Activated naive CD4-positive, alpha-beta T cell treated with anti-CD3 and anti-CD28 coated beads for 36 hours (primary cell): ENCODE measurements at places on chromosomes 5 and 9.
A peak's percentile ranks its signal among the peaks of the same experiment; 100 is the strongest.

DNA sequence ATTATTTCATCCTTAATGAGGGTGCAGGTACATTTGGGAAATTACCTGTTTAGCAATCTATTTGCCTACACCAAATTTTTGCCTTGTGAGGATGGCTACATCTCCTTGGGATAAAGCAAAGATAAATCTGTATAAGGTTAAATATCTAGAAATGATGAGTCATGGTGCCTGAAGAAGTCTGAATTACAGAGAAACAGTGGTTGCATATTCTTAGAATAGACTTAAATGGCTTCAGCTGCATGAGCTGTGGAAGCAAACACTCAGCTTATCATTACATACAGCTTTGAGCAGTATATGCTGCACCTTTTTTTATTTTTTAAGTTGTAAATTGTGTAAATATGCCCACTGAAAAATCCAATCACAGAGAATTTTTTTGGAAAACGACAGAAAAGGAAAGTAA, 153.5 kb downstream of the RAPGEF6 start:
- DNase-seq = no peak

DNA sequence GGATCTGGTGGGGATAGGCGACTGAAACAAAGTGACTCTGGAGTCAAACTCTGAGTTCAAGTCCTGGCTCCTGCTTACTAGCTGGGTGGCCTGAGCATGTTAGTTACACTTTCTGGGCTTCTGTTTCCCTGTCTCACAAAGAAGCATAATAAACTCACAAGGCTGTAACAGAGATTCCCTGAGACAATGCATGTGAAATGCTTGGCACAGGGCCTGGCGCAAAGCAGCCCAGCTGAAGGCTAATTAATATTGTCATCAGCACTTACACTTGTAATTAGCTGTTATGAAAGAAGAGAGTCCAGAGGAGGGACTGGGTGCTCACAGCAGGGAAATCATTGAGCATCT, 64.1 kb upstream of the SPOCK1 start:
- DNase-seq = no peak

GRCh38 chr9:93820667-93821306, 134.4 kb downstream of the BARX1 start:
- DNase-seq = no peak

GRCh38 chr5:1723476-1723875, 76.2 kb downstream of the MRPL36 start:
- no peak for DNase-seq

GRCh38 chr5:56951126-56951945, 587 bp downstream of the MIER3 start:
- peak; percentile 7 for DNase-seq

GRCh38 chr5:149049371-149049781, 13.5 kb downstream of the SH3TC2 start:
- DNase-seq = no peak

DNA sequence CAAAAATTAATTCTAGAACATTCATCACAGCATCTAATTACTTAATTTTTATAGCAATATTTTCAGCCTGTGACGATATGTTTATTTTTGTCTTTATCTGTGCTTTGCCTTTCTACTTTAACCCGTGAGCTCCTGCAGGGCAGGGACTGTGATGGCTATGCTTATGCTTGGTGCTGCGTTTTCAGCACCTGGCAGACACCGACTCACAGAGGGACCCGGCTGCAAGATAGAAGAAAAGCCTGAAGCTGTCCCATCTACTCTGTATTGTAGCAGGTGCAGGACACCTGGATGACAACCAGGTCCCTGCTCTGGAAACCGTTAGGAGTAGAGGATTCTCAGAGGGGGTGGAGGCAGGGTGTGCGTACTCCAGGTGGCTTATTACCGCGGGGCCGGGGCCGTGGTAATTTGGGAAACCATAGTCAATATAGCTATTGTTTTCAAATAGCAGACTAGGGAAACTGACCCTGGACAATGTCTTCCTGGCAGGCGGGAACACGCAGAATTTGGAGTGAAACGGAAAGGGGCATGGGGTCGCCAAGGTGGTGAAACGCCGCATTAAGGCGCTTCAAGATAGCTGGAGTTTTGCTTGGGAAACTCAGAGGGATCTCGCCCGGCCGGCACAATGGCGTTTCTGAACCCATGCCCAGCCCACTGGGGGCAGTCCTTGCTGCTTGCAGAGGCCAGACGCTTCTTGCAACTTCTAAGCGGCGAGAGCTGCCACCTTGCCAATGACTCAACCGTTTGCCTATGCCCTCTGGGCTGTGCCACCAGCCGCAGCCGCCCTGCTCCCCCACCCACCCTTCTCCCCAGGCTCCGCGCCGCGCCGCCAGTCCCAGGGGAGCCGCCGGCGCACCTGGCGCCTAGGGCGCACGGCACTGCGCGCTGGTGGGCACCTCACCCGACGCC, 140.1 kb upstream of the PALM2AKAP2 start:
- no peak for DNase-seq

- DNase-seq = no peak
Observed at GRCh38 chr5:2752821-2753439, 1.5 kb upstream of the IRX2 start.

GRCh38 chr5:67240065-67240464, 43.5 kb upstream of the CD180 start:
- DNase-seq = no peak

- DNase-seq = no peak
Observed at GRCh38 chr5:74107899-74108298, 481.9 kb downstream of the ARHGEF28 start.

DNA sequence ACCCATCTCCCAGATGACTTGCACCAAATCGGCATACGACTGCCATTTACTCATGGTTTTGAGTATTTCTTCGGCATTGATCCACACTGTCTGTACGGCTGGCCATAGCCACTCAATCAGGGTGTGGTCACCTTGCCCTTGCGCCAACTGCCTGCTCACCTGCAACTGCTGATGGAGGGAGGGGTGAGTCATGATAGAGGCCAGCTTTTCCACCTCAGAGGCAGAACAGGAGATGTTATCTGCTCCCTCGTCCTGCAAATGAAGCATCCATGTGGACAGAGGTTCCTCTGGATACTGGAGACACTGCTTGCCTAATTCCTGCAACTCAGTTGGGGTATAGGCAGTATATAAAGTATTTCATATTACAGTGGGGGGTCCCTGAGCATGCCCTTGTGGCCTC, 85.6 kb upstream of the ATP10B start:
- DNase-seq = no peak

- no peak for DNase-seq
Observed at GRCh38 chr5:126959188-126959587, 71.2 kb downstream of the MARCHF3 start.

DNA sequence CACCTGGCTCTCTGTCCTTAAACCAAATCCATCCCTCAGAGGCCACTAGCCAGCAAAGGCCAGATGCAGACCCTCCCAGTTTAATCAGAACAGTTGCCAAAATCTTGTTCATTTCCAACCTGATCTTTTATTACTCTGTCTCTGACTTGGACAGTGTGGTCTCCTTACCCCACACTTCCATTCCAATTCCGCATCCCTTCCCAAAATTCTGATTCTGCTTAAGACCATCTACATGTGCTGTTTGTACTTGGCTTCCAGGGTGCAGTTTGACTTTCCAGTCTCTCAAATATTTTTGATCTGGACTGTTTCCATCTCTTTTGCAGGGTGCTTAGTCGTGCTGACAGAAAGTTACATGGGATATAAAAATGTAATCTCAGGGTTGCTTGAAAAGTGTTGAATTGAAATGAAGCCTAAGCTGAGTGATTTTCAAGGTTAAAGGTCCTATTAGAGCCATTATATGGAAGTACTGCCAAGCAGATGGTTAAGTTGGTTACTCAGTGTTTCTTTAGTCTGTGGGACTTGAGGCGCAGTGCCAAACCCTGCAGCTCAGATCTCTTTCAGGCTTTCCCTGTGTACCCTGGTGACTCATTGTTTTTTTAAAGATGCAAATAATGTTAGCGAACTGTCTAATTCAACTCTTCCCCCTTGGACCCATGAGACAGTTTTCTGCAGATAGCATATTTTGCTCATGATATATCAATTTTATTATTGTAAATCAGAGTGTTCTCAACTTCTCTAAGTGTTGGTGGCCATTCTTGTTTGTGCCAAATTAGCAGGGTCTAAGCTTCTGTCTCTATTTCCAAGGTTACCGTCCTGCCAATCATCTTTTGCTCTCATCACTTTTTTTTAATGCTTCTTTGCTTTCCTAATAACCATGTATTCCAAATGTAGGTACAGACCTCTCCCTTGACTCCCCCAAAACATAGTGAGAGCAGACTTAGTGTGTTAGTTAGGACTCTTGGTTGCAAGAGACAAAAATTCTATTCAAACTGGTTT, 18.2 kb upstream of the DCP2 start:
- DNase-seq = peak; percentile 47

- DNase-seq = peak; percentile 73
Observed at GRCh38 chr5:52989781-52990527, 802 bp downstream of the ITGA2 start.
